Skeletal muscle tissue (tissue), 5 donors: ENCODE measurements at places on chromosomes 4 and X. TPM values are rescaled to one million over a fixed set of nuclear protein-coding genes. Genes with fewer than 3 reads are reported as not detected.

The MAGEE1 gene
- 1.6 TPM for total RNA-seq

The SULT1B1 gene
- 0.52 TPM for total RNA-seq

The ELOVL6 gene
- total RNA-seq: 3.1 TPM

The DCAF8L2 gene
- not detected for total RNA-seq

The CXCL3 gene
- not detected for total RNA-seq

The NAA11 gene
- total RNA-seq: not detected

The BEND2 gene
- not detected for total RNA-seq

The BBS12 gene
- total RNA-seq: 4.2 TPM

The SMIM10L2A gene
- 1.6 TPM for total RNA-seq

The MAOB gene
- 1.0 TPM for total RNA-seq

The SLC6A14 gene
- not detected for total RNA-seq

The HSFX4 gene
- total RNA-seq: not detected

The METAP1 gene
- total RNA-seq: 16.2 TPM

The POLN gene
- 4.2 TPM for total RNA-seq

The MAGED4B gene
- total RNA-seq: 27.7 TPM

The ENAM gene
- total RNA-seq: 2.1 TPM

The SH2D1A gene
- total RNA-seq: 1.0 TPM
